Pancreas (tissue), 10 donors: ENCODE measurements at places on chromosomes 12 and 14. TPM values are rescaled to one million over a fixed set of nuclear protein-coding genes. Genes with fewer than 3 reads are reported as not detected.

The NFATC4 gene
- 12.5 TPM for total RNA-seq

The CLEC2B gene
- total RNA-seq: 0.65 TPM

The TAS2R13 gene
- total RNA-seq: 0.47 TPM

The ARID2 gene
- 15.2 TPM for total RNA-seq

The SLC25A21 gene
- 0.37 TPM for total RNA-seq

The TAS2R8 gene
- not detected for total RNA-seq

The IQSEC3 gene
- total RNA-seq: 1.0 TPM

The TAS2R7 gene
- total RNA-seq: not detected

The OR11H12 gene
- not detected for total RNA-seq

The SMIM41 gene
- 0.20 TPM for total RNA-seq

The CRACR2A gene
- 9.7 TPM for total RNA-seq

The GRIP1 gene
- total RNA-seq: 4.3 TPM

The NEUROD4 gene
- total RNA-seq: not detected

The IGF1 gene
- total RNA-seq: 22.1 TPM

The GZMB gene
- 1.2 TPM for total RNA-seq

The DEGS2 gene
- 4.5 TPM for total RNA-seq

The MYO1A gene
- 0.22 TPM for total RNA-seq

The SYT10 gene
- total RNA-seq: not detected

The NGB gene
- total RNA-seq: 3.4 TPM

The COX8C gene
- not detected for total RNA-seq

The MYF6 gene
- not detected for total RNA-seq
